ENCODE measurements at places on chromosomes 5 and 9. TPM values are rescaled to one million over a fixed set of nuclear protein-coding genes. Genes with fewer than 3 reads are reported as not detected.

DNA sequence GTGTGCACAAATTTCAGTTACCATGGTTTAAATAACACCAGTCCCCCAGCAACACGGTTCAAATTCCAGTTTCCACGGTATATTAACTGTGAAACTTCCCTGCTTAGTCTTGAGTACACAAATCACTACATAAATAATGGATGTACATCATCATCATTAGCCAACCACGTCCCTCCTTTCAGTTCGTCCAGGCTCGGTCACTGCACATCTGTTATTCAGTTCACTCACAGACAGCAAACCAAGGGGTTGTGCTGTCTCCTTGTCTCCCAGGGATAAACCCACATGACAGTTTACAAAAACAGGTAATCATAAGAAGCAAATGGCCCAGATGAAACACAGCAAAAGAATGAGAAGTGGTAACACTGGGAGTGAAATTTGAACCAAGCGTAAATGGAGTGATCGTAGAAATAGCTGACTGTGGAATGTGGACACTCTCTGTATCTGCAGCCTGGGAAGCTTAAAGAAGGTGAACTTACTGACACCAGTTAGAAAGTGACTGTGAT lies 61.0 kb upstream of the RAD23B start:
- no peak for DNase-seq

- no peak for DNase-seq
Observed at GRCh38 chr5:163190784-163191183, 246.6 kb upstream of the CCNG1 start.

- DNase-seq, result no peak
Observed at GRCh38 chr5:13921578-13921977, 22.9 kb downstream of the DNAH5 start.

The QRFP gene
- total RNA-seq, result not detected

DNA sequence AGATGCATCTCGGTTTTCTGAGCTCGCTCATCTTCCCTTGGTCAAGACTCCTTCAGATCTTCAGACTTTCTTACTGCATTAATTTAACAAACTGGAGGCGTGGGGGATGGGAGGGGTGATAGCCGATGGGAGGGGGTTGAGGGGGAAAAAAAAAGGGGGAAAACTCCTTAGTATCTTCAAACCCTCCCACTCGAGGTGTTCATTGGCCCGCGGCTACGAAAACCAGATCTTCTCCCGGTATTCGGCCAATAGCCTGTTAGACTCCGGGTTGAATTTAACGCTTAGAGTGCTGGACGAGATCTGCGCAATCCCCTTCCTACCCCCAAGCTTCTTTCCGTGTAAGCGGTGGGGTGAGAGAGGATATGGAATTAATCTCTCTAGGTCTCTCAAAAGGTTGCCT lies 689 bp upstream of the GLRA1 start:
- no peak for DNase-seq

GRCh38 chr5:179621551-179622214 lies 1.8 kb downstream of the HNRNPH1 start:
- DNase-seq, result no peak

The PROB1 gene
- 49.3 TPM for total RNA-seq

DNA sequence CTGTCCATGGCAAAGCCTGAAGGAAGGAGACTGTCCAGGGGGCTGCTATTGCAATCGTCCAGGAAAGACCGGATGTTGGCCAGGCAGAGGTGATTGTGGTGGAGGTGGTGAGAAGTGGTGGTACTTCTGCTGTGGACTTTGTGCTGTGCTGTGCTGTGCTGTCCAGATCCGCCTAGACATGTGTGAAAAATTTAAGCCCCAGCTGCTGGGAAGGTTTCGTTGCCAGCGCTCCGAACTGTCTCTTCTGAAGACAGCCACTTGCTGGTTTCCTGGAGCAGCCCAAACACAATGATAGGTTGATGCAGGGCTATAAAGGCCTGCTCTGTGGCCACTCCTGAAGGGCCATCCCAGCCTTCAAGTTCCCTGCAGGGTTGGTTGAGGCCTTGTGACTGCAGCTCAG lies 223.0 kb upstream of the MPDZ start:
- no peak for DNase-seq

DNA sequence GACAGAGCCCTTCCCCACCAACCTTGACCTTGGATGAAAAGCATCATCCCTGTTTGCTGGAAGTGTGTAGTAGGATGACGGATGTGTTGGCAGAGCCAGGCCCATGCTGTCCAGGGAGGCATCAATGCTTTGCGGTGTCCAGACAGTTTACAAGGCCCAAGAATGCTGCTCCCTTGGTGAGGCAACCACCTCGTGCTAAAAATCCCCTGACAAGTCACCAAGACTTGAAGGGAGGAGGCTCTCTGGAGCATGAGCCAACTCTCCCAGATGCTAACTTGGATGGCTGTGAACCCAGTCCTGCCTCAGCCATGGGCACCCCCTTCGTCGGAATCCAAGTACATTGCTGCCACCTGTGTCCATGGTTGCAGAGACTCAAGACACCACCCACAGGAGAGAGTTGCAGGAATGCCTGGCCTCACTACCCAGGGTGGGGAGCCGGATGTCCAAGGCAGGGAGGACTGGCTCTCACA lies 9.5 kb upstream of the NKD2 start:
- DNase-seq, result no peak

The NSD1 gene
- total RNA-seq, result 36.1 TPM

The ANAPC2 gene
- total RNA-seq, result 35.0 TPM

GRCh38 chr5:169333518-169333917 lies 32.6 kb upstream of the SLIT3 start:
- no peak for DNase-seq

DNA sequence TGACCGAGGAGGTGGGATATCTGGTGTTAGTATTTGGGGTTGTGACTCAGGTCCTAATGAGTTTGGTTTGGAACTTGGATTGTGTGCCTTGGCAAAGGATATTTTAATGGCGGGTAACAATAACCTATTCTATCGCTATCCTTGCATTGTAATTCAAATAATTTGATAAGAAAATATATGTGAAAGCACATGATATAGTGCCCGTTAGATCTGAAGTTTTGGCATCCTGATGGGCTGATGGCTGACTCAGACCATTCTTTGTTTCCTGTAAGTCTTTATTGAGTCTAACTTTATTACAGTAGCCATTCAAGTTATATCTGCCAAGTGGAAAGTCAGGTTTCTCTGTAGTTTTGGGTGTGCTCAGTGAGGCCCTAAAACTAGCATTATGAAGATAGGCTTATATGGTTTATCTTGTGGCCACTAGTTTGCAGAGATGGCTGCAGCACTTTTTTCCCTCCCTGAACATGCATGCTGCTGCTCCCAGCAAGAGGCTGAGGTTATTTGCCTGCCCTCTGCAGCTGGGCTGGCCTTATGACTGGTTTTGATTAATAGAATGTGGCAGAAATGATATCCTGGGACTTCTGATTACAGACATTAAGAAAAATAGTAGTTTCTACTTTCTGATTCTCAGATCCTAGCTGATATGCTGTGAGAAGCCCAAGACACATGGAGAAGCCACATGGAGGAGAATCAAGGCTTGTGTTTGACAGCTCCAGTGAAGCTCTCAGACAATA lies 46.6 kb downstream of the CFAP95 start:
- DNase-seq, result no peak

The DRD1 gene
- total RNA-seq, result not detected

The ZNF883 gene
- total RNA-seq, result 4.8 TPM

DNA sequence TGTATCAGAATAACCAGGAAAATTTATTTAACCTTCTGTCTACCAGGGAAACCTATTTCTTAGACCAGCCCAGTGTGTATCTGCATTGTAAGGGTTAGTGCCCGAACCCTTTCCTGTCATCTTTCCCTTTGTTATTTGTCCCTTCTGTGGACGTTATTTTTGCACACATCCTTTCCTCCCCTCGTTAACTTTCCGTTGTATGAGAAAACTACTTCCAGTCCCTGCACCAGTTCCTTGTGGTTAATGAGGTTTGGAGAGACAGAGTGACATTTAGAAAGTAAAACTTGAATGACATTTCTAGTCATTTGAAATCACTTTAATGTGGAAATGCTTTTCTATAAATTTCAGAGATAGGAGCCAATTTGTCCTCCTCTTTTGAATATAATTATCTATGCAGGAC lies 4.3 kb upstream of the IFNB1 start:
- no peak for DNase-seq

DNA sequence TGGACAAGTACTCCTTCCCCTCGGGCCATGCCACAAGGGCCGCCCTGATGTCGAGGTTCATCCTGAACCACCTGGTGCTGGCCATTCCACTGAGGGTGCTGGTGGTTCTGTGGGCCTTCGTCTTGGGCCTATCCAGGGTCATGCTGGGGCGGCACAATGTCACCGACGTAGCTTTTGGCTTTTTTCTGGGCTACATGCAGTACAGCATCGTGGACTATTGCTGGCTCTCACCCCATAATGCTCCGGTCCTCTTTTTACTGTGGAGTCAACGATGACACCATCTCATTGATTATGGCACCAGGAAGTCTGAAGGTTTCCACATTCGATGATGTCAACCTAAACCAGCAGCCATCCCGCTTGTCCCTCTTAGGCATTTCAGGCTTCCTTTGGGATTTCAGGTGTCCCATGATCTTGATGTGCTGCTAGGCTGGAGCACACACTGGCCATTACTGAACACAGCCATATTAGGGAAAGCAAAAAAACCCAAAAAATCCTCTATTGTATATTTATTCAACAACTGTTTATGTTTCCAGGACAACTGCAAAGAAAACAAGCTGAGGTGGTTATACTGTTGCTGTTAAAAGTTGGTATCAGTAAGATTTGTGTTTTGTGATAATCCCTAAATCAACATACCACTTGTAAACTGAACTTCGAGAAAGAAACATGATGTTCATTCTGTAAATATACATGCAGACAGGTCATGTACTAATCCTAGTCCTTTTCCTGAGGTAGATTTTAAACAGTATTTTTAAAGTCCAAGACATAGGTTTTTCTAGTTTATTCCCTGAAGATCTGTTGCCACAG lies 1.1 kb downstream of the PLPP6 start:
- no peak for DNase-seq

DNA sequence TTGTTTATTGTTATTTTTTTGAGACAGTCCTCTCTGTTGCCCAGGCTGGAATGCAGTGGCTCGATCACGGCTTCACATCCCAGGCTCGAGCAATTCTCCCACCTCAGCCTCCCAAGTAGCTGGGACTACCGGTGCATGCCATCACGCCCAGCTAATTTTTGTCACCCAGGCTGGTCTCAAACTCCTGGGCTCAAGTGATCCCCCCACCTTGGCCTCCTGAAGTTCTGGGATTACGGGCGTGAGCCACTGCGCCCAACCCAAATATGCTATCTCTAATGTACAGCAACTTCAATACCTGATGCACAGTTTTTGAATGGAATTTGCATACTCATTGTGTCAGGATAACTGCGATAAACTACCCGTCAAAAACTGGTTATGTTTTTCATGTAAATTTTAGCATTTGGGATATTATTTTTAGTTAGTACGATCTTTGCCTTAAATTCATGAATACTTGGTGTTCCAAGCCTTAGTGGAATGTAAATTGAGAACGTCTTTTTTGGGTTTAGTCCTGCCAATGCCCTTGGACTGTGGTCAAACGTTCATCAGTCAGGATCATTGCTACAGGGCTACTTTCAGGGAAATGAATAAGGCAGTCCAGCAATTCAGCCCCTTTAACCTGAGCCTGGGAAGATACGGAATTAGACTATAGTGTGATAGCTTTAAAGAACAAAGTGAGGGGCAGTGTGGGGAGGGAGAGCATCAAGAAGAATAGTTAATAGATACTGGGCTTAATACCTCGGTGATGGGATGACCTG lies 4.4 kb downstream of the UGCG start:
- no peak for DNase-seq
